ENCODE measurements at places on chromosomes 7 and 10.

DNA sequence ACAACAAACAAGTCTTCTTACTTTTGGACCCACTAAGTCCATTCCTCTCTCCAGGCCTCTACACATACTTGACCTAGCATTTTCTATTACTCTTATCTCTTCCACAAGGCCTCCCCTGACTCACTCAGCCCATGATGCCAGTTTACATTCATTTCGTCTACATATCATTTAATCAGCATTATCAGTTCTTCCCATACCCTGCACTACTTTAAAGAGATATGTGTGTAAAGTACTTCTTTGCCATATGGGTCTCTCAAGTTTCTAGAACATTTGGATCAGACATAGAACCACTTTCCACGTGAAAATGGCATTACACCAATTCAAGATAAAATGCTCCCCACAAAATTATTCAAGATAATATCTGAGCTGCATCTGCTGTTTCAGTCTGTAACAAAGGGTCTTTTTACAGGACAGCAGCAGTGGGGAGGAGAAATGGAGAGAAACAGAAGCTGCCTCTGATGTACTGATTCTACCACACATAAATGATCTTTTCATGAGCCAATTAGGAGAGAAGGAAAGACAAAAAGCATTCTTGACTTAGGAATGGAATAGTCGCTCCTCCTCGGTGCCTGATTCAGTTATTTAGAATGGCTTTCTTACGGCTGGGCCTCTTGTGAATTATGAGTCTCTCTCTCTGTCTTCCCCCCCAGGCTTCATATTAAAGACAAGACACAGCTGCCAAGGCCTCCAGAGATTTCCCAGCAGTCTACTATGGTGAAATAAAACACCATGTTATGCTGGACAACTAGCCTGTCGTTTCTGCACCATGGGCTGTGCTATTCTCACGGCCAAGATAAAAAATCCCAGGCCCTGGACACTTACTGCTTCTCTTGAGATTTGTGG lies 46.9 kb upstream of the SEPTIN7 start:
- DNase-seq, result no peak

GRCh38 chr7:20913853-20914252 lies 127.2 kb upstream of the SP8 start:
- DNase-seq, result no peak

DNA sequence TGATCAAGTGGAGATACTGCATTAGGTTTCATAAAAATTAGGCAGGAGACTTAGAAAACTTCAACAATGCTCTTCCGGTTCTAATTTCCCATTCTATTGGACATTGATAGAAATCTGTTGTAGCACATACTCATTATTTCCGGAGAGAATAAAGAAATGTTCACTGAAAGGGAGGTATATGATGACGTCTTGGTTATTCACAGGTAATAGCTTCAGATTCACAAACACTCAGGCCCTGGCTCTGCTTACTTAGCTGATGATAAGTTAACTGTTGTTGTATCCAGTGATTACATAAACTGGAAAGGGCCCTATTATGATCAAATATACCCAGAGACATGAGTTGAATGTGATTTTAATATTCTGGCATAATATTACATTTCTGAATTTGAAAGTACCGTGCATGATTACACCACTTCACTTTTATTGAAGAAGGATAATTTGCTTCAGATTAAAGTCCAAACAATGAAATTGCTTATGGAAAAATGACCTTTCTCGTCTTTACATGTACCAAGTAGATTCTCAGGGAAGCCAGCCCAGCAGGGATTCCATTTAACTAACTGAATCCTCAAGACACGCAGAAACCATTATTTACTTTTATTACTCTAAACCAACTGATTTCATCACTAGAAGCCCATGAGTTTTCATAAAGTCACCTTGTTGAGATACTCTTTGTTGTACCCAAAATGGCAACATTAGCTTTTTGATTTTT lies 288.0 kb upstream of the PITRM1 start:
- DNase-seq, result no peak

- DNase-seq, result no peak
These were observed 228.7 kb upstream of the KLF6 start for GRCh38 chr10:4013651-4014121.

DNA sequence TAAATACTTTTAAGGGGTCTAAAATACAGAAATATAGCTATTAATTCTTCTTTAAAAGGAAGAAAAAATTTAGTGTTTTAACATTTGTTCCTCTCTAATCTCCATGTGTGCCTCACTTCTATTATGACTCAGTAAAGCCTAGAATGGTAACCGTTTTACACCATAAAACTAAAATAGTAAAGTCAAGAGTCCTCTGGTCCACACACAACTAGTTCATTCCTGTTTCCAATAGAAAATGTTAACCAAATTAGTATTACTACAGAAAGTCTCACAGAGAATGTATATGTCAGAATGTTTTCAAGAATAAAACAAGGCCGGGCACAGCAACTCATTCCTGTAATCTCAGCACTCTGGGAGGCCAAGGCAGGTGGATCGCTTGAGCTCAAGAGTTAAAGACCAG lies 55.8 kb downstream of the CNOT4 start:
- DNase-seq, result no peak

GRCh38 chr7:97401398-97401797 lies 283.9 kb downstream of the SDHAF3 start:
- DNase-seq, result no peak

DNA sequence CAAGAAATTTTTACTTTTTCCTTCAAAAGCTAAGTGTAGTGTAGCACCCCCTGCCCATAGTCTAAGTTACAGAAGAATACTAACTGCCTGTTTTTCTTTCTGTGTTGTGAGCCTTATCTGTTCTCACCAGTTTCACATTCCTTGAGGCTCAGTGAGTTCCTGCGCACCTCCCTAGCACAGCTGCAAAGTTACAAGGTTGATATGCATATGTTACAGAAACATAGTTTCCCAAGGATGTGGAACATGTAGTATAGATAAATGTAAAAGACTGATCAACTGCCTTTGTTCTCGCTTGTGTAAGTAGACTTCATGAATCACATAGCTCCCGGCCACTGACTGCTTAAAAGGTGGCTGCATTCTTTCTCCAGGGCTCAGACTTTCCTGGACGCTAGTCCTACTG lies 6.7 kb upstream of the ZNF33B start:
- no peak for DNase-seq

DNA sequence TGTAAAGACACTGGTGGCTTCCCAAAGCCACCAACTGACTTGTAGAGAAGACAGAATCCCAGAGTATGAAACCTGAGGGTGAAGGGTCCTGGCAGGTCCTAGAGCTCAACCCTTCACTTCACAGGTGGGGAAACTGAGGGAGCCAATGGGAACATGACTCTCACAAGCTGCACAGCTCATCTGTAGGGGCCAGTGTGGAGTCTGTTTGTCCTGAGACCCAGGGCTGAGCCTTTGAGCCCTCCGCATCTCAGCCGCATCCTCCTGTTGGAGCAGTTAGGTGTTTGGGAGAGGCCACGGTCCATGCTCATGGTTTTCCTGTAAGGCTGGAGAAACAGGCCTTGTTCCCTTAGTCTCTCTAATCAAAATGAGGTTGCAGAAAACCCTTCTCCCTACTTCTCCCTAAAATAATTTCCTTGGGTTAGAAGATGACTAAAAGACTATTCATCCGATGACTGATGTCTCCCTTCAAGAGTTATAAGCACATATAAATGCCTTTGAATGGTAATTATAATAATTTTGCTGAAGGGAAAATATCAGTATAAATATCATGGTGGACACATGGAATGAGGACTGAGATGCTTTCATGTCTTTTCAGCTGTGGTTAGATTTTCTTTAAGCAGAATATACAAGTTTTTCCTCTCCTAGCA lies 10.3 kb downstream of the HTRA1 start:
- no peak for DNase-seq

DNA sequence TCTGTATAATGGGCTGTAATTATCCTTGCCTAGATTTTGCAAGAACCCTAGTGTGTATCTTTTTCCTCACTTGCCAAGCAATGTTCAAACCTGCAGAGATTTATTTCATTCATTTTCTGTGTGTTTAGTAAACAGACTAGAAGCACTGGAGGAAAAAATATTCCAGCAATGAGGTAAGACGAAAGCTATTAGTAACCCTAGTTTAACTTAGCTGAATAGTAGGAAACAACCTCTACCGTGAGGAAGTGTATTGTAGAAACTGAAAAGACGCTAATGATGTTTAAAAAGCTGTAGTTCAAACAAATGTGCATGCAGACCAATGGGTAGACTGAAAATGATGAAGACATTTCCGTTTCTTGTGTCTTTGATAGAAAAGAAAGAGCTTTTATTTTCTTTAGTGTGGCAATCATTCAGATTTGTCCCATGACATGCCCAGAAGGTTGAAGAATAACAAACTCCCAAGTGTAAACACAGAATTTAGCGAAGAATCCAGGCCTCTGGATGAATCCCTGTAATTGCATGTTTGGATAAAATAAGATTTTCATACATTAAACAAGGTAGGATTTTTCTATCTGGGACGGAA lies 20.7 kb downstream of the CAV1 start:
- no peak for DNase-seq

- DNase-seq, result no peak
These were observed 378.4 kb upstream of the SEMA3D start for GRCh38 chr7:85565276-85565675.

DNA sequence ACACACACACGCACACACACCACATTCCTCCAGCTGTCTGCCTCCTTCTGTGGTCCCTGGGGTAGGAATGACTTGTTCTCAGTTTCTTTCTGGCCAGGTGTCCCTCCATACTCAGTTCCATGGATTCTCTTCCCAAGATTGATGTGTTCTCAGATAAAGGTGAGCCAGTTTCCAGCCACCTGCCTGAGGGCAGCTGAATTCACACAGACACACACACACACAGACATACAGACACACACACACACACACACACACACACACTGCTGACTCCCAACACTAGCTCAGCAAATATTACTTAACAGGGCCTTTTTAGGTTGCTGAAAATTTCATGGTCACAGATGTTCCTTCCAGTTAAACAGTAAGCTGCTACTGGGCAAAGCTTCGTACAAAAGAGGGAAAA lies 45.4 kb upstream of the GDF10 start:
- no peak for DNase-seq

Measured in stimulated activated CD8-positive, alpha-beta memory T cell treated with anti-CD3 and anti-CD28 coated beads, Interleukin-15, amount 100 ng/mL, for 4 hours (primary cell).